ENCODE measurements at places on chromosomes 7 and 10.

GRCh38 chr7:14748461-14748860 lies 154.1 kb downstream of the DGKB start:
- DNase-seq: no peak

GRCh38 chr7:28479507-28479947 lies 67.2 kb downstream of the CREB5 start:
- DNase-seq: no peak

DNA sequence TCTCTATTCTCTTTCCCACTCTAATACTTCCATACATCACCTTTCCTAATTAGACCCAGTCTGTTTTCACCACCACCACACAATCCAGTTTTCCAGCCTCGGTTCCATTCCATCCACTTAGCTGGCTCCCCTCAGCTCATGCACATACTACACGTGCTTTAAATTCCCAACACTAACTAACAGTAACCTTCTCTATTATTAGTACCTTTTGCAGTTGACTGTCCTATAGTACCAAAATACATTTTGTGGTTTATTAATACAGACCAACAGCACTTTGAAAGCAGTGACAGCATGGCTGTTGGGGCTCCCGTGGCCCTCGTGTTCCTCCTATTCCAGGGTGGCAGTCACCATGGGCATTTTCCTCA lies 64.9 kb downstream of the LARP4B start:
- DNase-seq: no peak

- DNase-seq: no peak
Measured at GRCh38 chr10:29244978-29245377, 43.9 kb upstream of the LYZL1 start.

DNA sequence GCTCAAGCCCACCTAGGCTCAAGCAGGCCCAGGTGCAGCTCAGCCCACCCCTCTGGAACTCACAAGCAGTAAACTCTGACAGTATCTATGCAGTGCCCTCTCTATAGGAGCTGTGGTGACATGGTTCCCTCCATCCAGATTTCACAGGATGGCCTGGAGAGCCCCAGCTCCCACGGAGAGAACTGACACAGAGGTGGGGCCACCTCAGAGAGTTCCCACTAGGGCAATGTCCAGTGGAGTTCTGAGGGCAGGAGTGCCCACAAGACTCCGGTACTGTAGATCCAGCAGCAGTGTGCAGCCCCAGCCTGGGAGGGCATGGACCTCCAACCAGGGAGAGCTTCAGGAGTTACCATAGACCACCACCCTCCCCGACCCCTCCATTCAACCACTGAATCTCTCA lies 37.3 kb upstream of the CNPY1 start:
- peak; percentile 36 for DNase-seq

- DNase-seq: no peak
Measured at GRCh38 chr10:97154162-97154561, 31.6 kb downstream of the SLIT1 start.

- DNase-seq: no peak
Measured at GRCh38 chr7:73838642-73839041, 3.7 kb downstream of the METTL27 start.

All from chondrocyte (in vitro differentiated cells).